ENCODE measurements at places on chromosomes 12 and 14. TPM values are rescaled to one million over a fixed set of nuclear protein-coding genes. Genes with fewer than 3 reads are reported as not detected.
A peak's percentile ranks its signal among the peaks of the same experiment; 100 is the strongest.

INHBC gene
- total RNA-seq: not detected

CDKN3 gene
- total RNA-seq: 354 TPM

MUCL1 gene
- not detected for total RNA-seq

GRCh38 chr12:7099290-7099996 is 7.2 kb upstream of the C1R start:
- no peak for DNase-seq

DNA sequence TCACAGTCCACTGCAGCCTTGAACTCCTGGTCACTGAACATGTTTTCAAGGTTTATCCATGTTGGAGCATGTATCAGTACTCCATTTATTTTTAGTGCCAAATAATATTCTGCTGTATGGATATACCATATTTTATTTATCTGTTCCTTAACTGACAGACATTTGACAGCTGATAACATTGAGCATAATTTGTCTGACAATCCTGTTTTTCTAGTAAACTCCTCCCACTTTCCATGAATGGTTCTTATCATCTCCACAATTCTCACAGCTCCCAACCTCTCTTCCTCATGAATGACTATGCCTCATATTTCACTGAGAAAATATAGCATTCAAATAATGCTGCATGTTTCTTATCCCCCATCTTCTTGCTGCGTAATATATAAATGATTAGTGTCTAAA is 33.3 kb downstream of the COCH start:
- DNase-seq: no peak

GRCh38 chr12:84131076-84131475 is 781.5 kb downstream of the SLC6A15 start:
- DNase-seq: peak; percentile 75

GRCh38 chr14:54349713-54350112 is 47.1 kb upstream of the CDKN3 start:
- no peak for DNase-seq

DNA sequence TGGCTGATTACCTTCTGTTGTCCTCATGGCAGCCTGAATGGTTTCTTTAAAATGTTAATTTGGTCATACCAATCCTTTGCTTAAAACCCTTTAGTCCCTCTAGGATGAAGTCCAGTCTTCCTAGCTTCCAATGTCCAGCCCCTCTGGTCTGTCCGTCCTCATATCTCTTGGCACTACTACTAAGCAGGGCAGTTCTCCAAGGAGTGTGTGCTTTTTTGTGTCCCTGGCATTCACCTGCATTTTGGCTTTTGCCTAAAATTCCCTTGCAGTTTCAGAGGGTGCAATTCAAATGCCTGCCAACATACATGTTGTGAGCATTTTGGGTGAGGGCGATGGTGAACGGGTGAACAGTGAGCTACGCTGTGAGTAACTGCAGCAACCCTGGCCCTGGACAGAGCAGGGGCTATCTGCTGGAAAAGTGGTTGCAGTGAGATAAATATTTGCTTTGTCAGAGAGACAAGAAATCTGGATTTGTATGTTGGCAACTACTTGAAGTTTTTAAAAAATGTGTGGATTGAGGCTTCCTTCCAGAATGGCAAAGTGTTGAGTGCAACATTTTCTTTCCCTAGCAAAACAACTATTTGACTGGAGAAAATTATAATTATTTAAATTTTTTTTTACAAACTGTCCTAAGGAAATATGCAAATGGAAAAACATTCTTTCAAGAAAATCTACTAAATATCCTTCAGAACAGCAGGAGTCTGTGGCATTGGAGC is 14.6 kb downstream of the GALNT8 start:
- no peak for DNase-seq

- peak; percentile 85 for DNase-seq
Observed at GRCh38 chr14:101665478-101666078, 95.9 kb upstream of the PPP2R5C start.
